ENCODE measurements at places on chromosomes 3 and 15.

- no peak for DNase-seq
Observed at GRCh38 chr15:63006032-63006878, 36.3 kb upstream of the TPM1 start.

DNA sequence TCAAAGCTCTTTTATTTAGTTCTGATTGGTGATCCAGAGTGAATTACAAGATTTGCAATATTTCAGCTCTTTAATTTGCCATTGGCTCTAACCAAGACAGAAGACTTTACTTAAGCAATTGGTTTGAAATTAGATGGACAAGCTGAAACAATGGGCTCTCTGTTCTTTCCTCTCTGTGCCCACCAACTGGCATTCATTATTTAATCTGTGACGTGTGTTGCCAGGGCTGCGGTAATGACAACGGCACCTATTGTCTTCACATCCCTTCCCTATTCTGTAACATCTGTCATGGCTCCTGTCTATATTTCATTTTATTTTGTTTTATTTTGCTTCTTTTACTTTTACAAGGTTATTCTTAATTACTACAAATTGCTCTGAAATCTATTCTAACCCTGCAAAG, 33.9 kb downstream of the PLD1 start:
- DNase-seq: no peak

DNA sequence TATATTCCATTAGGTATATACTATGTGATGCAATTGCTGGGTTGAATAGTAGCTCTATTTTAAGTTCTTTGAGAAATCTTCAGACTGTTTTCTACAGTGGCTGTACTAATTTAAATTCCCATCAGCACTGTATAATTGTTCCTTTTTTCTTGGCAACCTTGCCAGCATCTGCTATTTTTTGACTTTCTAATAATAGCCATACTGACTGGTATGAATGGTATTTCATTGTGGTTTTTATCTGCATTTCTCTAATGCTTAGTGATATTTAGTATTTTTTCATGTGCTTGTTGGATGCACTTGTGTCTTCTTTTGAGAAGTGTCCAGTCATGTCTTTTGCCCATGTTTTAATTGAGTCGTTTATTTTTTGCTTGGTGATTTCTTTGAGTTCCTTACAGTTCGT, 145.1 kb upstream of the PLSCR5 start:
- peak; percentile 62 for DNase-seq

GRCh38 chr3:44970926-44971490, 5.0 kb downstream of the ZDHHC3 start:
- DNase-seq: no peak

DNA sequence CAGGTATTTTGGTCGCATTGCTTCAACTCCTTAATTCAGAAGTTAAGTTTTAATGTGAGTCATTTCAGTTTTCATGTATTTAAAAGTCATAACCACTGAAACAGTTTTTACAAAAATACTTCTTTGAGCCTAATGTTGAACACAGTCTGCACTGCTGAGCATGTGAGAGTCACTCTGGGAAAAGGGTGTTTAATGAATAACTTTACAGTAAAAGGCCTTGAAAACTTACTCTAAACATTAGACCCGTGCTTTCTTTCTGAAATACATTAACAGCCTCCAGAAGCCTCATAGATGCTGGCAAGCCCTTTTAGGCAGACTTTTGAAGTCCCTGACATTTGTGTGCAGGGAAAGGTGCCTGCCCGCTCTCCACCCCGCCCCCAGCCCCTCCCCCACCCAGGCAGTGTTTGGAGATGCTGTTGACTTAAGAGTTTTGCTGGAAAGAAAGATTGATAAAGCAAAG, 68.9 kb upstream of the NR2F2 start:
- no peak for DNase-seq

DNA sequence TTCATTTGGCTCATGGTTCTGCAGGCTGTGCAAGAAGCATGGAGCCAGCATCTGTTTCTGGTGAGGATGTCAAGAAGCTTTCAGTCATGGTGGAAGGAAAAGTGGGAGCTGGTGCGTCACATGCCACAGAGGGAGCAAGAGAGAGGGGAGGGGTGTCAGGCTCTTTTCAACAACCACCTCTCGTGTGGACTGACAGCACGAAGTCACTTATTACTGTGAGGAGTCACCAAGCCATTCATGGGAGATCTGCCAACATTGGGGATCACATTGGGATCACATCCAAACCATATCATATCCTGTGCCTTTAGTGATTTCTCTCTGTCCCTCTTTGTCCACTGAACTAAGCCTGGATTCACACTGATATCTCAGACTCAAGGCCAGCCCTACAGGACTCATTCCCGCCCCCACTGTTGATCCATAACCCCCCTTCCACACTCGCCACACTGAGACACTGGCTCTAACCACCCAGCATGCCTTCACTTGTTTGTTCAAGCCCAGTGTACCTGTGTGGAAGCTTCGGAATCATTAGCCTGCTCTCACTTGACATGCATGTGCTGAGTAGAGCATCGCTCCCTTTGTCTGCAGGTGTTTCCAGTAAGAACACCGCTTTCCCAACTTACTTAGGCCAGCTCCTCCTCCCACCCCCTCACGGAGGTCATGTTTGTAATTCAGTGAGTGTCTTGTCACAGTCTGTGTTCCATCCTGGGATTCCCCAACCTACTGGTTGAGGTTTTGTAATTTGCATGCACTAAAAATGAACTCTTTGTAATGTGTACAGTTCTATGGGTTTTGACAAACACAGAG, 132.2 kb downstream of the KLF13 start:
- no peak for DNase-seq

DNA sequence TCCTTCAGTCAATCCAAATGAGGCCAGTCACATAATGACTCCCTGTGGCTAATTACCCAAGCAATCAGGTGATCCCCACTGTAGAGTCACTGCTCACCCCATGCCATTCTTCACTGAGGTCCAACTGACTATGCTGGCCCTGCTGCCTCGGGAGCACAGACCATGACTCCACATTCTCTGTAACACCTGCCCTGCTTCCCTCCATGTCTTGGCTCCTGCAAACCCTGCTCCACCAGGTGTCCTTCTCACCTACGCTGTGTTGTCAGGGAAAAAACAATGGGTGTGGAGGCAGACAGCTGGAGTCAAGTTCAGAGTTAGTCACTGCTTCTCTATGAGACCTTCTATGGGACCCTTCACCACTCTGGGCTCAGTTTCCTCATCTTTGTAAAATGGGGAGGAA, 6.1 kb upstream of the SFMBT1 start:
- no peak for DNase-seq

- peak; percentile 52 for DNase-seq
Observed at GRCh38 chr15:37105889-37106288, 5.5 kb upstream of the MEIS2 start.

DNA sequence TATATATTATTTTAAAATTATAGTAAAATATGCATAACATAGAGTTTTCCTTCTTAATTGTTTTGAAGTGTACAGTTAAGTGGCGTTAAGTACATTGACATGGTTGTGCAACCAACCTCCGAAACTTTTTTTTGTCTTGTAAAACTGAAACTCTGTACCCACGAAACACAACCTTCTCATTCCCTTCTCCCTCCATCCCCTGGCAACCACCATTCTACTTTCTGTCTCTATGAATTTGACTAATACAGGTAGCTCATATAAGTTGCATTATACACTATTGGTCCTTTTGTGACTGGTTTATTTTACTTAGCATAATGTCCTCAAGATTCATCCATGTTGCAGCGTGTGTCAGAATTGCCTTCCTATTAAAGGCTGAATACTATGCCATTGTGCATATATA, 179.4 kb downstream of the SATB1 start:
- DNase-seq: no peak

GRCh38 chr3:30059240-30059639, 547.2 kb upstream of the TGFBR2 start:
- DNase-seq: no peak

DNA sequence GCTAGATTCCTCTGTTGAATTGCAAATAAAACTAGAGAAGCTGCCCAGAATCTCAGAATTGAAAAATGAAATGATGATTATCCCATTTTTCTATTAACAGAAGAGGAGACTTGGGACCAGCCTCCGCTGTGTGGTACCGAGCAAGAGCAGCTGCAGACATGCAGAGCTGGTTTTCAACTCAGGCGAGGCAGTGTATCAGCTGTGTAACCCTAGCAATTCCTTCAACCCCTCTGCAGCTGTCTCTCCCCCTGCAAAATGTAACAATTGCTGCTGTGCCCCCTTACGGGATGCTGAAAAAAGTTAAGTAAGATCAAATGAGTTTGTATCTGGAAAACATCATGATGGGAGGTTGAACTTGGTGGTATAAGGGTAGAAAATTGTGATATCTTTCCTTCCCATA, 98.5 kb upstream of the C3orf80 start:
- DNase-seq: no peak

DNA sequence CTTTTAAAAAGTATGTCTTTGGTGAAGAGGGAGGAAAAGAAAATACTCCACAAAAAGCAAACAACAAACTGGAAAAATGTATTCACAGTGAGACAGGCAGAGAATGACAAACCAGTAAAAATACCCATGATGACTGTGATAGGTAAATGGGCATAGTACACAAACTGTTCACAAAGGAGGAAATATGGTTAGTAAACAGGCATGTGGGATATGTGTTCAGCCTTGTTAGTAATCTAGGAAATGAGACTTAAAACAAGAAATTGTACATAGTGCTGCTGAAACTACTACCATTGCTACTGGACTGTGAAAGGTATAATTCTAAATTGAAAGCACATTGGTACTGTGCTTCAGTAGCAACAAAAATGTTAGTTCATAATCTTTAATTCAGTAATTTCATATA, 50.1 kb downstream of the UBE2E2 start:
- DNase-seq: no peak

GRCh38 chr3:145272684-145273083, 888.3 kb downstream of the PLOD2 start:
- DNase-seq: peak; percentile 50

- peak; percentile 22 for DNase-seq
Observed at GRCh38 chr3:99498550-99499234, 139.7 kb upstream of the COL8A1 start.
